ENCODE measurements at places on chromosomes 5 and 9.

- peak; percentile 13 for DNase-seq
Measured at GRCh38 chr5:154038261-154038706, 426 bp downstream of the FAM114A2 start.

DNA sequence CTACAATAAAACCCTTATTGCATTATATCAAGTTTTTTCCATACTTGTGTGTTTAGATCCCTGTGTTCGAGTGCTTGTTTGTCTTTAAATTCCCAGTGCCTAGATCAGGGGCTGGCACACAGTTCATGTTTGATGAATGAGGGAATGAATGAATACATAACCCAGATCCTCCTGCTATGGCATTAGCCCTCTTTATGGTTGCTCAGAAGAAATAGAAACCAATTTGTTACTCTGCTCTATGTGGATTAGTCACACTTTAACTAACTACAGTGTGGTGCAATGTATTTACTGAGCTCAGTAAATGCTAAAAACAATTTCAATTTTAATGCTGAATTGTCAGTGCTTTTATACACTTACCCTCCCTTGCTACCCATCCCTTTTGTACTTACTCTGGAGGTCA lies 16.4 kb upstream of the GALNT10 start:
- no peak for DNase-seq

DNA sequence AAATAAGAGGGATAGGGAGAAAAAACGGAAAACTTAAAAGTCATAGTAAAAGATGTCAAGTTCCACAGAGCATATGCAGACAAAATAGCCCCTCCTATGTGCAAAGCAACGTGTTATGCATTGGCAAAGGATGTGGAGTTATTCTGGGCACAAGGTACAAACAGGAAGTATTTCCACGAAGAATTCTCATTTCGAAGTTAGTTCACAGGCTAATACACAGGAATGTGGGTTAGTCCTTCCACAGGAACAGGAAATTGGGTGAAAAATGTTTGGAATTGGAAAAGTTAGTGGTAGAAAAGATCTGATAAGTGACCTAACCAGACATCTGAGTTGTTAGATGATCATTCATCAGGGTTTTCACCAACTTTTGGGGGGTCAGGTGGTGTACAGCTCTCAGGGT lies 326.6 kb downstream of the EBF1 start:
- no peak for DNase-seq

DNA sequence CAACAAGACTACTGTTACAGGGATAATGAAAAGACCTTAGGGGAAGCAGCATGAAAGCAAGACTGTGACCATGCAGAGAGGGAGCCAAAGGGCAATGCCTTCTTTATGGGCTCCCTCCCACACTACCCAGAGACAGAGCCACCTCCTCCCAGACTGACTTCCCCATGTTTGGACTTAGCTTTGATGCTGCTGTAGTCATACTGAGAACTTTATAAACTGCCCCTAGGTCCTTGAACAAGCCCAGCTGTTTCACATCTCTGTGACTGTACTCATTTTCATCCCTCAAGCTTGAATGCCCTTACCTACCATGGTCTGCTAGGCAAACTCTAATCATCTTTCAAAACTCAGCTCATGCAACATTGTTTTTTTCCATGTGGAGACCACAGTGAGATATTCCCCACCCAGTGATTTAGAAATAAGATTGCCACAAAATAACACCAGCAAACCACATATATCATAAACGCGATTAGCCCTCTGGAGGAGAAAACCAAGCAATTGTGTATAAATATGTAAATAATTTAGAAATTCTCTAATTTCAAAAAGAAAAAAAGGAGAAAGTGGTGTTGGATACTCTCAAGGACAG lies 23.4 kb upstream of the FAM169A start:
- no peak for DNase-seq

- DNase-seq, result no peak
Measured at GRCh38 chr9:88372103-88372654, 16.1 kb upstream of the SPIN1 start.

GRCh38 chr5:127906562-127907204 lies 176.9 kb upstream of the SLC12A2 start:
- DNase-seq, result no peak

GRCh38 chr5:150122536-150123481 lies 32.8 kb downstream of the PDGFRB start:
- DNase-seq, result no peak

DNA sequence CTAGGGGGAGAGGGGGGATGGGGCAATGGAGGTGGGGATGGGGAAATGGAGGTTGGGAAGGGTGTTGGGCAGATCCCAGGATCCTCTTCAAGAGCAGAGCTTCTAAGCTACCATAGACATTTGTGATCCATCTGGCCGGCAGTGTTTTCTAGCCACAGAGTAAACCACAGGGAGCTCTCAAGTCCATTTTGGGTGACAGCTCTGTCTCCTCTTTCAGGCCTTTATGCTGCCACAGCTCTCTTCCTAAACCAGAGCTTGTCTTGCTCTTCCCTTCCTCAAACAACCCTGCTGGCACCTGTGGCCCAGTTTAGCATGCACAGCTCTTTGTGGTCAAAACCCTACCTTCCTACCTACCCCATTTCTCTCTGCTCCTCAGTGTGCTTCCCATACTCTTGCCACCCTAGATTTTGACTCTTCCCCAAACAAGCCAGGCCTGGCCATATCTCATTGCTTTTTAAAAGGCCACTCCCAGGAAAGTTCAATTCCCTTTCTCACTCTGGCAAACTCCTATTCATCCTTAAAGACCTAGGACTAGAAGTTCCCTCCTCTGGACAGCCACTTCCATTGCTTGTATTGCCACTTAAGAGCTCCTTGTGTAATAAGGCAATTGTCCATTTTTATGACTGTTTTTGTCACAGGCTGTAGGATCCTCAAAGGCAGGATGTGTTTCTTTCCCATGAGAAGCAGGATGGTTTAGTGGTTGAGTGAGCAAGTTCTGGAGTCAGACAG lies 84.3 kb upstream of the PANK3 start:
- no peak for DNase-seq

DNA sequence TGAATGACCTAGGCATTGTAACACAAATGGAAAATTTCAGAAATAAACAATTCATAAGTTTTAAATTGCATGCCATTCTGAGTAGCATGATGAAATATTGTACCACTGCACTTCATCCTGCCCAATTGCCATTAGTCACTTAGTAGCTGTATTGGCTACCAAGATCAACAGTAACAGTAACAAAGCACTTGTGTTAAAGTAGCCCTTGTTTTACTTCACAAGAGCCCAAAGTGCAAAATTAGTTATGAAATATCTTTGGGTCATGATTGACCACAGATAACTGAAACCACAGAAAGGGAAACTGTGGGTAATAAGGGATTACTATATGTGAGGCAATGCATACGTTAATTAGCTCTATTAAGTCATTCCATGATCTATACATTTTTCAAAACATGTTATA lies 33.3 kb upstream of the RORB start:
- no peak for DNase-seq

GRCh38 chr5:4544049-4544670 lies 596.0 kb upstream of the ADAMTS16 start:
- no peak for DNase-seq

DNA sequence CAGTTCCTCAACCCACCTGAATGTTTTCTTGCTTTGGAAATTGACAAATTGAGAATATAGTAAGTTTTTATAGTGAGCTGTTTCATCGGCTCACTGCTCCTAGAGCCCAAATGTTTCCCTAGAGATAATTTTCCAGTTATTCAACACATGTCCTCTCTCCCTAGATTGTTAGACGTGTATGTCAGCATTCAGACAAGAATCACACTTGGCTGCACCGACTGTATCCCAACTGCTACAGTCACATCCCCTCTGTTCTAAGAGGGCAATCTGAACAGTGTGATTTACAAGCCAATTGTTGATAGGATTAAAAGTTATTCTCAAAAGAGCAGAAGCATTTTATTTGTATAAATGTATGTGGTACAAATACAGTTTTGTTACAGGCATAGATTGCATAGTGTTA lies 93.9 kb downstream of the MAMDC2 start:
- no peak for DNase-seq

DNA sequence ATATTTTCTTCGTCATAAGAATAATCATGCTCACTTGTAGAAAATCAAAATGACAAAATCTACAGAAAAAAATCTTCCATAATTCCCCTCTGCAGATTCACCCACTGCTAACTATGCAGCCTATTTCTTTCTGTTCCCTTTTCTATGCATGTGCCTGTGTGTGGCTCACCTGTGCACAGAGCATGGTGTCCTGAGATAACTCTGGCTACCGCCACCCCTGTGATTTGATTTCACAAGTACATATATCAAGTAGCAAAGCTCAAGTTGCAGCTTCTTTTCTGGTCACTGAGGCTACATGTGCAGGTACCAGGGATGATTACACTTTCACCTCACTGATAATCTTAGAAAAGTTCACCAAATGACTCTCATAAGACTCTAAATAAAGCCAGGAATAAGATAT lies 18.4 kb upstream of the ISCA1 start:
- no peak for DNase-seq

- DNase-seq, result no peak
Measured at GRCh38 chr5:83687124-83687619, 33.5 kb downstream of the HAPLN1 start.

- DNase-seq, result no peak
Measured at GRCh38 chr5:4128994-4129393, 533.4 kb downstream of the IRX1 start.

DNA sequence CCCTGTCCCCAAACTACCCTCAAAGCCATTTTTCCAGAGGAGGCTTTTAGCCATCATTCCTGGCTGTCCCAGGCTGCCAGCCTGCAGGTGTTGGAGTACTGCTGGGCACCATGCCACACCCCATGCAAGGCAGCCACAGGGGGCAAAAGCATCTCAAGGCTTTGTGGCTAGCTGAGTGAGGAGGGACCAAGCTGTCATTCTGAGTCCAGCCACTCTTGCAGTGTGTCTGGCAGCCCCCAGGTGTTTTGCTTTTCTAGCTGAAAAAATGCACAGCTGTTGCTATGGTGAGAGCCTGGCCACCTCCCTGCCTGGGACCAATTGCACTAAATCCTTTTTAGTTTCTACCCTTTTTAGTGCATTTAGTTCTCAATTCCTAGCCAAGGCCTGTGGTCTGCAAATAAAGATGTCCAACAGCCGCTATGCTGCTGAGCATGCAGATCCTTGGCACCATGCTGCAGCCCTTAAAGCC lies 50.4 kb upstream of the PTGS1 start:
- DNase-seq, result no peak

- no peak for DNase-seq
Measured at GRCh38 chr9:128610897-128611296, 45.8 kb downstream of the DYNC2I2 start.

DNA sequence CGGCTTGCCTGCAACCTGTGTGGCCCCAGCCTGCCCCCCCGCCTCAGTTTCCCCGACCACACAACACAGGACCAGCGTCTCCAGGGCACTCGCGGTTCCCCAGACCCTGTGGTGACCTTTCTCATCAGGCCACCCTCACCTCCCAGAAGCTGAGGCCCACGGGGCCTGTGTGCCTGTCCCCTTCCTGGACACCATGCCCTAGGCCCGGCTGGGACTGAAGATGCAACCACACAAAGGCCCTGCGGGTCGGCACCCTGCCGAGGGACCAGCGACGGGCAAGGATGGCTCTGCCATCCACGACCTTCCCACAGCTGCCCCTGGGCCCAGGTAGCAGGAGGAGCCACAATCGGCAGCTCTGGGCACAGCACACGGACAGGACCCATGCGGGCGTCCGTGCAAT lies 34.8 kb downstream of the SLC12A7 start:
- DNase-seq, result no peak

DNA sequence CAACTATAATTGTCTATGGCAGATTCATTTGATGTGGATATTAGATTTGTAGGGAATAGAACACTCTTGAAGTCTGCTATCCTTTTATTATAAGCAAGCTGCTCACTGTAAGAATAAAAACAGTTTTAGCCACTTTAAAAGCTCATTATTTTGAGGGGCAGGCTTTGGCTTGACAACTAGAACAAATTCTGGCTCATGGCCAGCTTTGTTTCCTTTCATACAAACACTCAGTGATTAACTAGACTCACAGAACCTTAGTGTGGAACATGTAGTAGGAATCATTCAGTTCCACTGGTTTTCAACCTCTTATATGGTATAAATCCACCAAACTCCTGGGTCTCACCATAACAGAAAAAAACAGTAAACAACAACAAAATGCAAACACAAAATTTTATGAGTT lies 27.4 kb upstream of the CEP120 start:
- no peak for DNase-seq

DNA sequence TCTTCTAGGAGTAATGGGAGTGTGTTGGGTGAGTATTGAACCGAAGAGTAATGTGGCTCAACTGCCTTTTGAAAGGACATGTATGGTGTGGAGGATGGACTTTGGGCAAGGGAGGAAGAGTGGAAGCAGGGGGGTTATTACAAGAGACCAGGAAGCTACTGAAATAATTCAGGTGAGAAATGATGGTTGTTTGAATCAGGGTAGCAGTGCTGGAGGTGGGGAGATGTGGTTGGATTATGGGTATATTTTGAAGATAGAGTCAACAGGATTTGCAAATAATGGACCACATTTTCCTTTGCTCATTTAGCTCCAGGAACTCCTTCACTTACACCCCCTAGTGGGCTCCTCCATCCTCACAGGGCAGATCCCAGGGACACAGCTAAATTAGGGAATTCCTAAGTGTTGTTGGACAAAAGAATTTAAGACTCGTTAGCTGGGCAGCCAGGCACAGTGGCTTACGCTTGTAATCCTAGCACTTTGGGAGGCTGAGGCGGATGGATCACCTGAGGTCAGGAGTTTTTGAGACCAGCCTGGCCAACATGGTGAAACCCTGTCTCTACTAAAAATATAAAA lies 1.2 kb upstream of the SLC4A9 start:
- DNase-seq, result no peak

GRCh38 chr9:105694848-105695581 lies 674 bp downstream of the TMEM38B start:
- peak; percentile 46 for DNase-seq

DNA sequence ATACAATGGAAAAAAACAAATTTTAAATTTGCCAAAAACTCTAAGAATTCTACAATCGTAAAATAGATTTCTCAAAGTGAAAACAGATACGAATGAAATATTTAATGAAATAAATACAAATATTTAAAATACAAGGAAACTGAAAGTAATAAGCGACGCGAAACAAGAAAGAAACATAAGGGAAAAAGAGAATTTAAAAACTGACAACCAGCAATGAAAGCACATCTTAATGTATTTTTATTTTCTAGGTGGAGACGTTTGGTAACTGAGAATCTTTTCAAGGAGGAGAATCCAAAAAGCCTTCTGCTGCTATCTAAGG lies 1.0 kb downstream of the ANXA2R start:
- no peak for DNase-seq

GRCh38 chr9:123097430-123098095 lies 64.1 kb downstream of the GPR21 start:
- no peak for DNase-seq
